ENCODE measurements at places on chromosomes 7 and 10.
A peak's percentile ranks its signal among the peaks of the same experiment; 100 is the strongest.

- DNase-seq, result peak; percentile 38
Observed at GRCh38 chr10:119498889-119499676, 43.4 kb downstream of the RGS10 start.

GRCh38 chr7:24966802-24967201, 13.2 kb downstream of the OSBPL3 start:
- no peak for DNase-seq

- no peak for DNase-seq
Observed at GRCh38 chr10:104559935-104560334, 81.2 kb upstream of the SORCS3 start.

- DNase-seq, result no peak
Observed at GRCh38 chr7:149819961-149820340, 18.2 kb upstream of the ZNF862 start.

DNA sequence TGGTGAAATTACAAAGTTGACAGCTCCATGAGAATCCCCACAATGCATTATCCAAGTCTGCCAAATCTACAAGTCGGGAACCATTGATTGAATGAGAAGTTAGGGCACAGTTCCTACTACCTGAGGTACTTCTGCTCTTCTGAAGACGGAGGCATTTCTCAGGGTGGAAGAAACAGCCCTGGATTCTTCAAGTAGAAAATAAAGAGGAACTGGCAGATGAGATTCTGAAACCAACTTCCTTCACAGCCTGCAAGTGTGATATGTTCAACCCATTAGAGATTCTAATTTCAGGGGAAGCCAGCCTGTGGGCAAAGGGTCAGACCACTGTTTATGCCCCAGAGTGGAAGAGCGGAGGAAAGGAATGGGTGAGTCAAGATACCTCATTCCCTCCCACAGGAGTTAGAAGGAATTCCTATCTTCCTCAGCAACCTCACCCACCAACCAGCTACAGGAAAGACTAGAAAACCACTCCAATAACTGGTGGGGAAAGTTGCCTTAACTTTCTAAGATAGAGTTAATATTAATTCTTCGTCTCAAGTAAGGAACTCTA, 50.5 kb upstream of the BMPER start:
- DNase-seq, result peak; percentile 89

- DNase-seq, result peak; percentile 67
Observed at GRCh38 chr7:44617225-44617890, 10.9 kb downstream of the OGDH start.

- no peak for DNase-seq
Observed at GRCh38 chr7:4017081-4017480, 665.0 kb upstream of the FOXK1 start.

- DNase-seq, result peak; percentile 79
Observed at GRCh38 chr7:27921081-27921836, 181.3 kb downstream of the TAX1BP1 start.

DNA sequence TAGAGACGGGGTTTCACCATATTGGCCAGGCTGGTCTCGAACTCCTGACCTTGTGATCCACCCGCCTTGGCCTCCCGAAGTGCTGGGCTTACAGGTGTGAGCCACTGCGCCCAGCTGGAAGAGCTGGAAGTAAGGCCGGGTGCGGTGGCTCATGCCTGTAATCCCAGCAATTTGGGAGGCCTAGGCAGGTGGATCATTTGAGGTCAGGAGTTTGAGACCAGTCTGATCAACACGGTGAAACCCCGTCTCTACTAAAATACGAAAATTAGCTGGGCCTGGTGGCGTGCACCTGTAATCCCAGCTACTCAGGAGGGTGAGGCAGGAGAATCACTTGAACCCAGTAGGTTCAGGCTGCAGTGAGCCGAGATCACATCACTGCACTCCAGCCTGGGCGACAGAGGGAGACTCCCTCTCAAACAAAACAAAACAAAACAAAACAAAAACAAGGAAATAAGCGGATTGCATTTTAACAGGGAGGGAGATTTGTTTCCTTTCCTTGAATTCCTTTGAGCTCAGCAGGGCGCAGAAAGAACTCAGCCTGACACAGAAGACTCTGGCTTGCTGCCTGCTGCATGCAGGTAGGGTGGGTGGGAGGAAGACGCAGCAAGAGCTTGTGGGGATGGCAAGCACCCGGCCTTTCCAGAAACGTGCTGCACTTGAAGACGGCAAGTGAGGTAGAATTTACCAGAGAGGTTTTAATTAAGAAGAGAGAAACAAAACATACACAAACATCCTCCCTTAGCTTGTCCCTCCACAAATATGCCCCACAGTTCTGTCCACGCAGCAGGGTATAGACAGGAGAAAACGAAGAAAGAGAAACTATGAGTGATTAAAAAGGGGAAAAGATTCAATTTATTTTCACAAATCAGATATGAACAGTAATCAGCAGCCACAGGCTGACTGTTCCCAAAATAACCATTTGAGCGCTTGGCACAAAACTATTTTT, 148.0 kb downstream of the RNF216 start:
- DNase-seq, result peak; percentile 18

DNA sequence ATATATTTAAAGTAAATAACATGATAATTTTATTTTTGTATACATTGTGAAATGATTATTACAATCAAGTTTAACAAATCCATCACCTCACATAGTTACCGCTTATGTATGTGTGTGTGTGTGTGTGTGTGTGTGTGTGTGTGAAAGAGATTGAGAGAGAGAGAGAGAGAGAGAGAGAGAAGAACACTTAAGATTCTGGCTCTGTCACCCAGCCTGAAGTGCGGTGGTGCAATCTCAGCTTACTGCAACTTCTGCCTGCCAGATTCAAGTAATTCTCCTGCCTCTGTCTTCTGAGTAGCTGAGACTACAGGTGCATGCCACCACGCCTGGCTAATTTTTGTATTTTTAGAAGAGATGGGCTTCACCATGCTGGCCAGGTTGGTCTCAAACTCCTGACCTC, 17.8 kb downstream of the LYZL1 start:
- no peak for DNase-seq

GRCh38 chr7:157528785-157529341, 192.1 kb downstream of the DNAJB6 start:
- no peak for DNase-seq

DNA sequence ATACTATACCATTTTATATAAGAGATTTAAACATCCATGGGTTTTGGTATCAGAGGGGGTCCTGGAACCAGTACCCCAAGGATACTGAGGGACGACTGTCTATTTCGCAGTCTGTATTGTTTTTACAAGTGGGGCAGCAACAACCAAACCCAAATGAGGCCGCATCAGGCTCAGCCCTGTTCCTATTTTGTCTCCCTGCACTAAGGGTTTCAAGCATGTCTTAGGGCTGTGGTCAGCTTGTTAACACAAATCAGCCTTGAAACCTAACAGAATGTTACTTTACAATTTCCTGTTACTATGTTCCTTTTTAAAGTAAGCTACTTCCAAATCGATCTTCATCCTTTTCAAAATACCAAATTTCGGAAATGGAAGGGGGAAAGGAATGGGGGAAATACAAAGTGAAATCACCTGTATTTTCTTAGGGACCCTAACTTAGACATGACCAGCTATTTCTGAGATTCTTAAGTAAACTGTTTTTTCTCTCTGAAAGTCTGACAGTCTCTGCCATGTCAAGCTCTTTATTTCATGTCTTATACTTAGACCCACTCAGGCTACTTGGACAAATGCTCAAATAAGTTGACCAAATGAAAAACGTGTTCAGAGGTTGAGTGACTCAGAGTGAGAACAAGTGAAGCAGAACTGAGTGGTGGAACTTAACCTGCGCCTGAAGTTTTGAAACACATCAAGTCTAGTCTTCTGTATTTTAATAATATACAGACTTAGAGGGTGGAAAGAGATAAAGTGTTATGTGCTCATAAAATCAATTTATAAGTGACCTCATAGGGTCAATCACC, 75.8 kb downstream of the C1GALT1 start:
- DNase-seq, result no peak

DNA sequence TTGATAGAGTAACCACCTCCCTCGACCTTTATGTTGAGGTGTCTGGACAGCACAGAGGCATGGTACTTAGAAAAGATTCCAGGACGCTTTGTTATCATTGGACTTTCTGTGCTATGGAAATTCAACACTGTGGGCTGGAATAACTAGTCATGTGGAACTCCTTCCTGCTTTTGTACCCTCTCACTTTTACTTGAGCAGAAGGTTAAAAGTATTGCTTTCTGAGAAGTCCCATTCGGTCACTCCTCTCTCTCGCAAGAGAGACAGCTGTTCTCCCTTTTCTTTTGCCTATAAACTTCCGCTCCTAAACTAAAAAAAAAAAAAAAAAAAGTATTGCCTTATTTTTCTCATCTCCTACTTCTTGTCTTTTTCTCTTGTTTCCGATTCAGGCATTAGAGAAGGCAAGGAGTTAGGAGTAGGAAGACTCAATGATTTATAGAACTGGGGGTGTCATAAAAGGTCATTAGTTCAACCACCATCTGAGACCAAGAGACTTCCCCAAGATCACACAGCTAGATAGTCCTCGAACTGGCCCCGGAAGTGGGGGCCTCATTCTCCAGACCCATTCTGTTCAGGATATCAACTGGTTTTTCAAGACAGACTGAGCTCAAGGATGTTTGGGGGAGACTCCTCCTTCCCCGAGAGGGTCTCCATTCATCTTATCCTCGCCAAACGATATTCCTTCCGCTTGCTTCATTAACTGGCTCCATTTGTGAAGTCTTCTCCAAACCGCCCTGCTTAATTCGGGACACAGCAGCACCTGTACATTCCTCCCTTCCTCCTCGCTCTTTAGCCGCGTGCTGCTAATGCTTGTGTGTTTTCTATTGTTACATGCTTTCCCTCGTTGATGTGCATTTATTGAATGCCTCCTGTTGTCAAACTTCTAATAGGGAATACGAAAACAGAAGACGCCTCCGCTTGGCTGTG, 995 bp upstream of the INPP5F start:
- peak; percentile 10 for DNase-seq

DNA sequence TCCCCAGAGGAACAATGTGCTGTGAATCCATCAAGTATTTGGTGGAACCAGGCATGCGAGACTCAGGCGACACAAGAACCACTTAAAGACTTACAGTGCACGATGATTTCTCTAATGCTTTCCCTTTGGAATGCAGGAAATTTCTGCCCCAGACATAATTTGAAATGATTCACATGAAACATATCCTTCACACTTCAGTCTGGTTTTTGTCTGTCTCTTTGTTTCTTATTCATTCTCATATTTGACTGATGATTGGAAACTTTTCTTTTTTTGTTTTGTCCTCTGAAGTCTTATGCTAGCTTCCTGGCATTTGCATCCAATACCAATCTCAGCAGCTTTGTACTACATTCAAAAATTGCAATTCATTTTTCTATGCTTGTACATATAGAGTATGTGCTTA, 502.8 kb downstream of the PHTF2 start:
- DNase-seq, result peak; percentile 96

GRCh38 chr10:129933456-129934092, 30.5 kb downstream of the EBF3 start:
- no peak for DNase-seq

- no peak for DNase-seq
Observed at GRCh38 chr7:18906901-18907300, 210.5 kb downstream of the TWIST1 start.

GRCh38 chr7:5532536-5533335, 109.1 kb upstream of the TNRC18 start:
- DNase-seq, result no peak

GRCh38 chr10:71736570-71736952, 17.0 kb upstream of the C10orf105 start:
- DNase-seq, result no peak

DNA sequence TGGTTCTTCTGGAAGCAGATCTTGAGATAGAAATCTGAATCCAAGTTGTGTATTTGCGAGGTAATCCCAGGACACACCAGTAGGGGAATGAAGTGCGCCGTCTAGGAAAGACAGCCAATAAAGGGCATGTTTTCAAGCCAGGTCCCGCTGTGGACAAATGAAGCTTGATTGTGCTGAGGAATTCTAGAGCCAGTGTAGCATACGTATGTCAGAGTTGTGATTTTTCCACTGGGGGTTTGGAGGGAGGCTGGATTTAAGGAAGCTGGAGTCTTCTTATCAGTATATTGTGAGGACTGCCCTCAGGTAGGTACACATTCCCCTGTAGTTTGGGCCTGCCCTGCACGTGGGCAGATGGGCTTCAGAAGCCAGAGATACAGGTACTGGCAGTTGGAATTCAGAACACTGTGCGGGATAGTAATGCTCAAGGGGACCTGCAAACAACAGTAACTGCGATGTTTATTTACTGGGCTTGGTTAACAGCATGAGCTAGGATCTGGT, 50.9 kb downstream of the GALNT11 start:
- peak; percentile 12 for DNase-seq

- no peak for DNase-seq
Observed at GRCh38 chr7:27966219-27966780, 214.3 kb downstream of the JAZF1 start.

DNA sequence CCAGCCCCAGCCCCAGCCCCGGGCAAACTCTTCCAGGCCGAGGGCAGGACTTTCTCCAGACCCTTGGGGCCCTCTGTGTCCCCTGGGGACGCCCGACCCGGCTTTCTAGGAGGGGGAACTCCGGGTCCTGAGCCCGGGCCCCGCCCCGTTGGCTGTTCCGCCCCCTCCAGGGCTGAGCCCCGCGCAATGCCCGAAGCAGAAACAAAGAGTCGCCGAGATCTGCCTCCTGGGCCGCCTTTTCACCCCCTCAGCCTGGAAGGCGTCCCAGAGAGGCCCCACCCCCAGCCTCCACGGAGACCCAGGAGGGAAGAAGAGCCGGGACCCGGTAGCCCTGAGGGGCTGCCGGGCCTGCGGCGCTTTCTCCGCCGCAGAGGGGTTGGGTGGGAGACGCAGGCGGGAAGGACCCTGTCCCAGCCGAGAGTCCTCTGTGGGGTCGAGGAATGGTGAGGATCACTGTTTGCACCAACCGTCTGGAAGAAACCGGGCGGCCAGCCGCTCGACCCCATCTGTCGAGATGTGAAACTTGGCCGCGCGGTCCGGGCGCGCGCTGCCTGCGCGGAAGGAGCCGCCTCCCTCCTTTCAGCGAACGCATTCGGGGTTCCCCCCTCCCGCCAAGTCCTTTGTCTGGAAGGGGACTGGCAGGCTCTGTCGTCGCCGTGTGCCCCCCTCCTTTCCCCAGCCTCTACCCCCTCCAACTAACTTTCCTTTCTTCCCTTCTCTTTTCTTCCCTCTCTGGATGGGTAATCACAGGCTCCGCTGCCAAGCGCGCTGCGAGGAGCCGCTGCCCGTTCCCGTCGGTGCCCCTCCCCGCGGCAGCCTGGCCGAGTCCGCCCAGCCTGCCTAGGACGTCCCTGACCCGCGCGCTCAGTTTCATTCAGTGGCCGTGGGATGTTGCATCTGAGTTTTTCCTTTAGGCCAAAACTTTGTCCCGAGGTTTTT, 10.2 kb downstream of the EN2 start:
- no peak for DNase-seq

DNA sequence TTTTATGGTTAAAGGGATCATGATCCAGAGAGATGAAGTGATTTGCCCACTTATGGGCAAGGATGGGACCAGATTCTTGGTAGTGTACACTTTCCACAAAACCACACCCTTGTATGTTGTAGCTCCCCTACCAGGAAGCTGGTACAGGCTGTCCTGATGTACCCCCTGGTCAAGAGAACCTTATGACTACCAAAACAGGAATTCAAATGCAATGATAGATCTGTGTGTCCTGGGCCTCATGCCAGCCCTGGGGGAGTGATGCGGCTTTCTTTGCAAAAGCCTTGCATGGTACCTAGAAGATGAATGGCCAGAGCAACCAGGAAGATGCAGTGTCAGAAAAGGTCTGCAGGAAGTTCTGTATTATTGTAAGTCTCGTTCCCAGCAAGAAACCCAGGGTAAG, 94.9 kb upstream of the AGK start:
- no peak for DNase-seq

GRCh38 chr7:84477786-84478478, 283.3 kb upstream of the SEMA3A start:
- DNase-seq, result no peak

GRCh38 chr7:108200326-108200725, 70.2 kb upstream of the LAMB4 start:
- peak; percentile 9 for DNase-seq

GRCh38 chr10:12617191-12618175, 268.1 kb downstream of the CAMK1D start:
- DNase-seq, result no peak
